ENCODE measurements at places on chromosomes 2 and 18.

- no peak for DNase-seq
Measured at GRCh38 chr2:37456479-37456878, 112.0 kb downstream of the QPCT start.

GRCh38 chr2:96950381-96951124 is 35.8 kb downstream of the FAM178B start:
- DNase-seq: no peak

- DNase-seq: no peak
Measured at GRCh38 chr2:240256704-240257637, 116.5 kb upstream of the OTOS start.

DNA sequence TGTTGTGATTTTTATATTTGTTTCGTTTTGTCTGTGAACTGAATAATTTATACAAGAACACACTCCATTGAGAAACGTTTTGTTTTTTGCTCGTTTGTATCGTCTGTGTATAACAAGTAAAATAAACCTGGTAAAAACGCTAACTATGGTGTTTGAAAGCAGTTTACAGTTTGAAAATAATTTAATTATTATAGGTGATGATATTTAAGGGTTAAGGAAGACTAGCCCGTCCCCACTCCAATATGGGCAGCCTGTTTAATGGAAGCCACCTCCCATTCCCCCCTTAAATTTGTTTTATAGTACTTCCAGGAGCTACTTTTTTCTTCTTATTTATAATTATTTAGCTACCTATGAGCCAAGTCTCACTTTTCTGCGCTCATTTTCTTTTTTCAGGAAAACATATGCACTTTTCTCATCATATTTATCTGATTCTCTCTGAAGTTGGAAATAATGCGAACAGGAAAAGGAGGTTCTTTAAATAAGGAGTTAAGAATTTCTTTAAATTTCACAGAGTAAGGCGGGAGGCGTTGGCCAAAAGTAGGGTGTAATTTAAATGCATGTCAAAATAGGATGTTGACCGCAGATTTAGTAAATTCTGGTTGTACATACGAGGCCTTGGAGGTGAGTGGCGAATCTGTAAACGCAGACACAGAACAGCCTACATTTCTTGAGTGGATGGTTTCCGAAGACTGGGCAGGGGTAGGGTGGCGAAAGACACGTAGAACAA is 9.8 kb downstream of the TBR1 start:
- DNase-seq: no peak

DNA sequence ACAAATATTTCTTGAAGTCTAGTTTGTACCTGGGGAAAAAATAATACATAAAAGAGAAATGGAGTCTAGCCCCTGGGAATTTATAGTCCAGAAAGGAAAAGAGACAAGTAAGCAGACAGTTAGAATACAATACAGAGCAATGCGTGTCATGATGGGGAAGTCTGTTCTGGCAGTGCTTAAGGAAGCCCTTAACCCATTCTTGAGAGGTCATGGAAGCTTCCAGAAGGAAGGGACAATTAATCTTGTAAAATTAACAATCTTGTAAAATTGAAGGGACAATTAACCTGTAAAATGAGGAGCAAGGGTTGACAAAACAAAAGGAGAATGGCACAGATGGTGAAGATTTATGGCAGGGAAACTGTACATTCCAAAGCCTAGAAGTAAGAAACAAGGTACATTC is 66.7 kb downstream of the METTL4 start:
- DNase-seq: no peak

DNA sequence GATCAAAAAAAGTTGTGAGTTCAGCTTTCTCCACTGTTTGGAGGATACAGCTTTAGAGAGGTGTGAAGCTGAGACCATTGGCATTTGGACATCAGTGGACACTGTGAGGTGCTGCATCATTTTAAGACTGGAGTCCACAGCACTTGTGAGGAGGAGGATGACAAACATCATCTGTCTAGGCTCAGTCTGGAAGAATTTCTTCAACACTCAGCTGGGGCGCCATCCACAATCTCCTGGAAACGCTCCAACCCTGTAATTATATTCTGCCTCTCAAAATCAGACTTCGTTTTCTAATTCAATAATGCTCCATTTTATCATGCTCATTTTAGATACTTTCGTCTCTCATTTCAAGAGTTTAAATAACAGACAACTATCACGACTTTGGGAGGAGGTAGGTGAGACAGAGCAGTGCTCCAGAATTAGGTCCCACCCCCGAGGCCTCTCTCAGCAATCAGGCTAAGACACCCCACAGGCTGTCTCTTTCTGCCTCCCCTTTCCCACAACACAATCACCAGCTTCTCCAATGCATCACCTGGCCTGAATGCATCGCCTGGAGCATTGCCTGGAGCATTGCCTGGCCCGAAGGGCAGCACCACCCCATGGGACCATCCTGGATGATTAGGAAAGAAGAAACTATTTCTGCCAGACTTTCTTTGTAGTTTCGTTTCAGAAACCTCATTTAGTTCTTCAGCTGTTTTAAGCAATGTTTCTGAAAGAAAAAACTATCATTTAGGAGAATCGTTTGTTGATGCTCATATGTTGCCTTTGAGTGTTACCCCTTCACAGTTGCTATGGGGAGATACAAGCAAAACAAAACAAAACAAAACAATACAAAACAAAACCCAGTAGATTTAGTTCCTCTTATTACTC is 37.0 kb upstream of the DPP10 start:
- DNase-seq: no peak

GRCh38 chr2:72340665-72341064 is 193.0 kb upstream of the CYP26B1 start:
- no peak for DNase-seq

DNA sequence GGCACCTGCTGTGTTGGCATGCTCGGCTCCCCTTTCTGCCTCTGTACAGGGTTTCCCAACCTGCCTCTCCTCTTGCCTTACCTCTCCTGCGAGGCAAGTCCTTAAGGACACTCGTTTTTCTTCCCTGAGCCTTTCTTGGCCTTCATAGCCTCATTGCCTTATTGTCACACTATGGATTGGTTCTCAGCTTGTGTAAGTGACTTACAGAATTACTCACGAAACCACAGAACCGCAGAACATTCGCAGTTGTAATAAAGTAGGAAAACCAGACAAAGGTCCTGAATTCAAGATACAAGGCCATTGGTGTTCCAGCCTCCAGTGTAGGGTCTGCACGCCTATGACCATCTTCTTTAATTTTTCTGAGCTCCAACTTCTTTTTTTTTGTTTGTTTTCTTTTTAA is 317.6 kb upstream of the SMIM21 start:
- DNase-seq: no peak

DNA sequence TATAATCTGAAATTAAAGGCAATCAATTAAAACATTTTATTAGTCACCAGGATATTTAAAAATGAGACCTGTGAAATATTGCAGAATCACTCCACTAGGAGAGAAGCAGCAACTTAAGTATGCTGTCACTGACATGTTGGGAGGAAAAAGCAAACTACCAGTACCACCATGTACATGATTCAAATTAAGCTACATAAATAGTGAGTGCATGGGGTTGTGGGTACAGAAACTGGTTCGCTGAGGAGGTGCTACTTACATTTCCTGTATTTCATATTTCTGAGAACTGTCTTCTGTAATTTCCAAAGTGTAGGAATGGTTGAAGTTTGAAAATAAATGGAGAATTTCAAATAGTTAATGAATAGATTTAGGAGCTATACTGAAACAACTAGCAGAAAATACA is 7.9 kb upstream of the NR4A2 start:
- DNase-seq: no peak

- peak; percentile 39 for DNase-seq
Measured at GRCh38 chr2:82837588-82838304, 1621.3 kb downstream of the SUCLG1 start.

DNA sequence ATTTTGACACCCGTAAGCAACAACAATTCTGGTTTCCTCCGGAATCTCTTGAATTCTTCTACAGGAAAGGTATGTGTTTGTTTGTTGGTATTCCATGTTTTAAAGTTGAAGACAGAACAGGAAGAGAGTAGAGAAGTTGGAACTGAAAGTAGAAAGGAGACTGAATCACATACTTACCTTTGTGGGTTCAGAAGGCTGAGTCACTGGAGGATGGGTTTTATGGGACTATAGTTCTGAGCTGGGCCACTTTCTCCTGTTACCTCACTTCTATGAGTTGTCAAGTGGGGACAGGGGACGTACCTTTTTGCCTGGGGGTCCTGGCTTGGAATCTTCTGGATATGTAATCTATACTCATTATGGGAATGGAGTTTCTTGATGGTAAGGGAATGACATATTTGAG is 40.9 kb downstream of the KDM3A start:
- DNase-seq: no peak

GRCh38 chr2:179602452-179602851 is 259.0 kb downstream of the ZNF385B start:
- DNase-seq: no peak

DNA sequence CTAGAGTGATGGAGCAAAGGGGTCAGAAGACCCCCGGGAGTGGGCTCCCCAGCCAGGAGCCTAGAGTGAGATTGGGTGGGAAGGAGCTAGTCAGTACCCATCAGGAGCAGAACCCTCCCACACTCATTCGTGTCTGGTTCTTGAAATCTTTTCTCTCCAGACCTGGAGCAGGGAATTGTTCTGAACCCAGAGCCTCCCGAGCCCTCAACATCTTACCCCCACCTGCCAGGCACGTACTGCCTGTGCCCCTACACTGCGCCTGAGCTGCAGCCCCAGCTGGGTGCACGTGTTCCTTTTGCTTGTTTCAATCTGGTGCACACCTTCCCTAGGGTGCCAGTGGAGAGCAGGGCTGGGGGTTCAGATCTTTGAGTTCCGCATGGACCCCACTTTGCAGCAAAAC is 52.6 kb downstream of the BCL2L11 start:
- DNase-seq: no peak

GRCh38 chr2:199144036-199144435 is 313.7 kb downstream of the SATB2 start:
- DNase-seq: no peak

- no peak for DNase-seq
Measured at GRCh38 chr2:161076936-161077335, 83.3 kb upstream of the TANK start.

- DNase-seq: no peak
Measured at GRCh38 chr18:76455003-76455676, 39.9 kb downstream of the ZNF516 start.

DNA sequence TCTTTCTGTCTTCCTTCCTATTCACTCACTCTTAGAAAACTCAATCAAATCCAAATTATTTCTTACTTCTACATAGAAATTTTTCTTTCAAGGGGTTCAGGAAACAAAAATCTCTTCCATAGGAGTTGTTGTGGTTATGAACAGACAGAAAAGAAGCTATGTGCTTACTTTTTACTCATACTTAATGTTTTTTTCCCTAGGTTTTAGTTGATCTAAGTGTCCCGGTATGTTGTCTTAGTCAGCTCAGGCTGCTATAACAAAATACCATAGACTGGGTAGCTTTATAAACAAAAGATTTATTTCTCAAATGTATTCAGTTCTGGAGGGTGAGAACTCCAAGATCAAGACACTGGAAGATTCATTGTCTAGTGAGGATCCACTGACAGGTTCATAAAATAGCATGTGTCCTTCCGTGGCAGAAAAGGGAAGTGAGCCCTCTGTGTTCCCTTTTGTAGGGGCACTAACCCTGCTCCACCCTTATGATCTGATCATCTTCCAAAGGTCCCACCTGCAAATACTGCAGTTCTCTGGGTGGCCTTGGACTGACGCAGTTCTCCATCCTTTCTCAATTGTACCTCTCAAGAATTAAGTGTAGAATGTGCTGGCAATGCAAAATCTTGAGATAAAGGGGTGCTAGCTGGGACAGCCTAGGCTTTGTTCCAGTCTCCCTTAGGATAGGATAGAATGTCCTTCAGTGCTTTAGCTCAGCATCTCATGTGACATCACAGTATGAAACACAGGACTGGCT is 14.4 kb upstream of the VRK2 start:
- DNase-seq: peak; percentile 31

- no peak for DNase-seq
Measured at GRCh38 chr2:42754021-42754775, 9.7 kb downstream of the OXER1 start.

DNA sequence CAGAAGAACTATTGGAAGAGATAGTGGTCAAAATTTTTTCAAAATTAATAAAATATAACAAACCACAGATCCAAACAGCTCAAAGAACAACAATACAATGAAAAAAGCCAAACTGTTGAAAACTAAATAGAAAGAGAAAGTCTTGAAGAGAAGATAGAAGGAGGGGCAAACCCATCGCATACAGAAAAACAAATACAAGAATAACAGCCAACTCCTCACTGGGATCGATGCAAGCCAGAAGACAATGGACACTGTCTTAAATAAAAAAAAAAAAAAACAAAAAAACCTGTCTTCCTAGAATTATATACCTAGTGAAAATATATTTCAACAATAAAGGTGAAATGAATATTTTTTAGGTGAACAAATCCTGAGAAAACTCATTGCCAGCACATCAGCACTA is 34.1 kb upstream of the ARHGAP25 start:
- no peak for DNase-seq

DNA sequence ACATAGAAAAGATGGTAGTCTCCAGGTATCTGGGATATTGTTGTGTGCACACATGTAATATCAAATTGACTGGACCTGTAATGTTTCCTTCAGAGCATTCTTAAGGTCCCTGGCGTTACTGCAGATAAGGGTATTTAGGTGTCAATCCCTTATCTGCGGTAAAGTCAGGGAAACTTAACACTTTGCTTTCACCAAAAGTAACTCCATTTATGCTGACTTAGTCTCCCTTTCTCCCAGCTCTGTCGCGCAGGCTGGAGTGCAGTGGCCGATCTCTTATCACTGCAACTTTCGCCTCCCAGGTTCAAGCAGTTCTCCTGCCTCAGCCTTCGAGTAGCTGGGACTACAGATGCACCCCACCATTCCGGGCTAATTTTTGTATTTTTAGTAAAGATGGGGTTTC is 1.8 kb downstream of the CNNM3 start:
- no peak for DNase-seq

- no peak for DNase-seq
Measured at GRCh38 chr18:71707985-71708500, 836.1 kb downstream of the CBLN2 start.

- no peak for DNase-seq
Measured at GRCh38 chr2:197641666-197642065, 33.7 kb downstream of the RFTN2 start.

GRCh38 chr2:160278879-160279177 is 78.8 kb upstream of the ITGB6 start:
- peak; percentile 31 for DNase-seq

DNA sequence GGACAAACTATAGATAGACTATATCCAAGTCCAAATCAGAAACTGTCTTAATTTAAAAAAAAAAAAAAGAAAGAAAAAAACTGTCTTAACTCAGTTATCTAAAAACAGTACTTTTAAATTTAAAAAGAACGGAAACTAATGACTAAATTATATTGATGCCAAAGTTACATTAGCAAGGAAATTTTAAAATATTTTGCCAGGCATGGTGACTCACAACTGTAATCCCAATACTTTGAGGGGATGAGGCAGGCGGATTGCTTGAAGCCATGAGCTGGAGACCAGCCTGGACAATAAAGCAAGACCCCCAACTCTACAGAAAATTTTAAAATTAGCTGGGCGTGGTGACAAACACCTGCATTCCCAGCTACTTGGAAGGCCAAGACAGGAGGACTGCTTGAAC is 30.9 kb downstream of the MEMO1 start:
- DNase-seq: no peak
